ENCODE measurements at places on chromosomes 1 and 21. TPM values are rescaled to one million over a fixed set of nuclear protein-coding genes. Genes with fewer than 3 reads are reported as not detected.

Gene CD46
- total RNA-seq, result 77.6 TPM

Gene MTMR11
- 17.8 TPM for total RNA-seq

Gene VWA1
- total RNA-seq, result 26.5 TPM

Gene RPTN
- 19.1 TPM for total RNA-seq

Gene RXFP4
- not detected for total RNA-seq

Gene DDAH1
- 21.1 TPM for total RNA-seq

Gene CACHD1
- 7.3 TPM for total RNA-seq

Gene IFI44
- total RNA-seq, result 5.5 TPM

Gene GPX7
- 9.0 TPM for total RNA-seq

Gene PGD
- 70.5 TPM for total RNA-seq

Gene ZNF692
- total RNA-seq, result 58.8 TPM

Gene PIGC
- 57.8 TPM for total RNA-seq

Gene SPRR4
- total RNA-seq, result 31.1 TPM

Gene SPATC1L
- total RNA-seq, result 2.5 TPM

Gene FAM177B
- total RNA-seq, result not detected

Gene TAS1R1
- 0.39 TPM for total RNA-seq

Gene NBPF4
- total RNA-seq, result not detected

Gene DISC1
- 1.6 TPM for total RNA-seq

Gene TEKT2
- 0.38 TPM for total RNA-seq

Gene PDZK1
- 1.8 TPM for total RNA-seq

Gene EPHB2
- 3.1 TPM for total RNA-seq

Gene SCAF4
- 11.8 TPM for total RNA-seq

Gene TINAGL1
- 89.2 TPM for total RNA-seq

Gene CAMK2N1
- total RNA-seq, result 3.8 TPM

Gene ARHGEF19
- 49.7 TPM for total RNA-seq

Gene GJB5
- total RNA-seq, result 105 TPM

Gene EDARADD
- 5.4 TPM for total RNA-seq

Gene A3GALT2
- not detected for total RNA-seq

Gene FTCD
- total RNA-seq, result 0.29 TPM

Gene EXTL1
- 0.34 TPM for total RNA-seq

Gene SPATA46
- not detected for total RNA-seq

Gene PADI2
- 9.2 TPM for total RNA-seq

Gene KCNE2
- total RNA-seq, result not detected

Gene TRIM45
- 3.9 TPM for total RNA-seq

Gene NPHS2
- not detected for total RNA-seq

Gene TCHHL1
- total RNA-seq, result not detected

Gene TIAM1
- total RNA-seq, result 87.1 TPM

Gene PPFIA4
- 3.7 TPM for total RNA-seq

Gene FMO2
- total RNA-seq, result 9.7 TPM

Gene AUNIP
- not detected for total RNA-seq

Gene LCE2B
- total RNA-seq, result 1,688 TPM

Gene FBLIM1
- total RNA-seq, result 14.3 TPM
